ENCODE measurements at places on chromosomes 11 and 22. TPM values are rescaled to one million over a fixed set of nuclear protein-coding genes. Genes with fewer than 3 reads are reported as not detected.
A peak's percentile ranks its signal among the peaks of the same experiment; 100 is the strongest.

- DNase-seq: no peak
Measured at GRCh38 chr11:5007561-5007960, 12.9 kb downstream of the OR51L1 start.

GRCh38 chr11:271319-271715 is 6.9 kb upstream of the NLRP6 start:
- DNase-seq: no peak

Gene LRRC10B
- 7.7 TPM for total RNA-seq

DNA sequence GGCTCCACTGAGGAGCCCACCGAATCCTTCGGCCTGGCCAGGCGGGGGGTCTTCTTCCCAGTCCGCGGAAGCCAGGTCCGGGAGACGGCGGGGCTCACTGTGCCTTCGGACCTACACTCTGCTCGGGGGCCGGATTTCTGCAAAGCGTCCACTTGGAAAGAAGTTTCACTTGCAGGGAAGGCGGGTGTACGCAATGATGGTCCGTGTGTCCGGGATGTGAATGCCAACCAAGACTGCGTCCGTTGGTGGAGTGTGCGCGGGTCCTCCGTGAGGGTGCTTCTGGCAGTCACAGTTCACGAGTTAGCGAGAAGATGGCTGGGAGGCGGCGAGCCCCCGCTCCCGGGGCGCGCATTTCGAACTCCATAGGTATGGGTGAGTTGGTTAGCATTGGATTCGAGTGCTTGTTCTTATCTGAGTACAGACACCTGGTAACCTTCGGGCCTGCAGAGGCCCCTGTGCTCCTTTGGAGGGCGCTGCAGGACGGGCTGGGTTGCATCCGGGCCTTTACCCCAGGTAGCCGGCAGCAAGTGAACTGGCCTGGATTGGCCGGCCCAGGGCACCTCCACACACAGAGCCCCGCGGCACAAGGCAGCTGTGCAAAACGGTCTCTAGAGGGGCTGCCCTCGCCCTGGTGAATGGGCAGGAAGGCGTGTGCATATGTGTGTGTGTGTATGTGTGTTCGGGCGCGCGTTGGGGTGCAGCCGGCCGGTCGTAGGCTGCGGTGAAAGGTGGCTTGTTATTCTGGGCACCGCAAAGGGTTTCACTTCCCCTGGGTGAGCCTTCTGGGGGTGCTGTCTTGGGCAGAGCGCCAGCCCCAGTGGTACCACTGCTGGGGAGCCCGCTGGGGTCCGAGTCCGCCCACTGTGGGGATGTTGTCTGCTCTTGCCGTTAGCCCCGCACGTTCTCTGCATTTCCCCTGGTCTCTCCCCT is 13.3 kb upstream of the CYP2R1 start:
- DNase-seq: peak; percentile 71

Gene VWCE
- 3.1 TPM for total RNA-seq

GRCh38 chr22:32544953-32545558 is 70.4 kb downstream of the FBXO7 start:
- no peak for DNase-seq

Measured in upper lobe of left lung (tissue), 6 donors.